ENCODE measurements at places on chromosomes 6 and 20.

GRCh38 chr20:3727401-3728021 is 5.0 kb upstream of the HSPA12B start:
- no peak for ATAC-seq

- no peak for ATAC-seq
Observed at GRCh38 chr6:109327491-109327890, 54.8 kb downstream of the CD164 start.

- ATAC-seq, result no peak
Observed at GRCh38 chr6:62615366-62616015, 329.5 kb upstream of the KHDRBS2 start.

GRCh38 chr6:141675957-141676356 is 456.8 kb upstream of the GJE1 start:
- ATAC-seq, result no peak

Data from stimulated activated memory B cell treated with anti-CD40 and anti-IgM and Interleukin-4, amounts not matched to agents 10 μg/mL and 1 μg/mL and 100 μg/mL, for 72 hours (primary cell).